ENCODE measurements at places on chromosomes 5 and 9.

DNA sequence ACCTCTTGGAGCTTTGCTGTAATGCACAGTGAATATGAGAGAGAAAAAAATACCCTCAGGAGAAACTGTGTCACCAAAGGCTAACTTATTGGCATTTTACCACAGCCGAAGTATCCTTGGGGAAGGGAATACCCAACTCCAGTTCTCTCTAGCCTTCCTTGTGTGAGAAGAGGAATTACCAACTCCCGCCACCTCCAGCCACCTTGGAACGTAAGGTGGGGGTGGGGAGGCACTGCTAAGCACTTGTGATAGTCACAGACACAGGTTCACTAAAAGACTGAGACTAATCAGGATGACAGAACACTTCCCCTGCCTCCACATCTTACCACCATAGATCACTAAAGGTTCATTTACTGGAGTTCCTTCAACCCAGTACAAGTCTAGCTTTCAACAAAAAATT, 102.0 kb upstream of the ADAMTS19 start:
- no peak for DNase-seq

DNA sequence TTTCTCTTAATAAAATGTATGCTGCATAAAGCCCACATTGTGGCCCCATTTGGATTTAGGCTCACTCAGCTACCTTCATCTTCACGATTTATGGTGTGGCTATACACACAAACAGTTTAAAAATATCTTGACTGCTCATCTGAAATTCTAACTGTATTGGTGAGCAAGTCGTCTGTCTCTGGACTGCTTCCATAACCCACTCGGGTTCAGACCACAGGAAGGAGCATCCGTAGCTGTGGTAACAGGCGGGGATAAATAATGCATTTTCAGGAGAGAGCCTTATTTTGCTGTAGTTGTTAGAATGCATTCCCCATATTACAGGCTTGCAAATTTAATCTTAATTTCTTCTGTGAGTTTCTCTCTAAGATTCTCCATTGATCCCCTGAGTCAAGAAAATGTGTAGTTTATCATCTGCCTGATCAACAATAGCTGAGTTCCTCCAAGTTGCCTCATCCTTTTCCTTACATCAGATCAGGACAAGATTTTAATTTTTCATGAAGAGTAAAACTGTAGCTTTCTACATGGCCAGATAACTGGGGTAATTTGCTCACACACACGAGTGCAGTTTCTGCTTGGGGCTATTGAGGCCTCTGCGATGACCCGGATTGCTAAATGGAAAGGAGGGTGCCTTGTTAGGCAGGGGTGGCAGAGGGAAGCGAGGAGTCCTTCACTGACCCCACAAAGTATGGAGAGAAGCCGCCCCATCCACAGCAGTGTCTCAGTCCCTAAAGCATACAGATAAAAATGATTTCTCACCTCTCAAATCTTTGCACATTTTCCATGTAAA, 133.9 kb downstream of the FSTL4 start:
- no peak for DNase-seq

- DNase-seq = no peak
Observed at GRCh38 chr5:95531491-95531890, 23.3 kb downstream of the SKIC3 start.

- no peak for DNase-seq
Observed at GRCh38 chr5:68548959-68549676, 333.6 kb downstream of the PIK3R1 start.

DNA sequence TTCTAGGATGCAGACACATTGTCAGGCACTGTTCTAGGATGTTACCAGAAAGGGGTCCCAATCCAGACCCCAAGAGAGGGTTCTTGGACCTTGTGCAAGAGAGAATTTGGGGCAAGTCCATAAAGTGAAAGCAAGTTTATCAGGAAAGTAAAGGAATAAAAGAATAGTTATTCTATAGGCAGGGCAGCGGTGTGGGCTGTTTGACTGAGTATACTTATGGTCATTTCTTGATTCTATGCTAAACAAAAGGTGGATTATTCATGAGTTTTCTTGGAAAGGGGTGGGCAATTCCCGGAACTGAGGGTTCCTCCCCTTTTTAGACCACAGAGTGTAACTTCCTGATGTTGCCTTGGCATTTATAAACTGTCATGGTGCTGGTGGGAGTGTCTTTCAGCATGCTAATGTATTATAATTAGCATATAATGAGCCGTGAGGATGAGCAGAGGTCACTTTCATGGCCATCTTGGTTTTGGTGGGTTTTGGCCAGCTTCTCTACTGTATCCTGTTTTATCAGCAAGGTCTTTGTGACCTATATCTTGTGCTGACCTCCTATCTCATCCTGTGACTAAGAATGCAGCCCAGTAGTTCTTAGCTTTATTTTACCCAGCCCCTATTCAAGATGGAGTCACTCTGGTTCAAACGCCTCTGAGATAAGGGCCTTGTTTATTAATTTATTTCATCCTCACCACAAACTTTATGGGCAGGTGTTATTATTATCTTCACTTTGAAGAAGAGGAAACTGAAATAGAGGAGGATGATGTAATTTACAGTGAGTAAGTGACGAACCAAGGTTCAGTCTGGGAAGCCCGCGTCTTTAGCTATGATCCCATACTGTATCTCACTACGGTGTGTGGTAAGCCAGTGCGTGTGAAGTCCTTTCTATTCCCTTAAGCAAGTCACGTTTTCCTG, 186.0 kb upstream of the KLF4 start:
- no peak for DNase-seq

DNA sequence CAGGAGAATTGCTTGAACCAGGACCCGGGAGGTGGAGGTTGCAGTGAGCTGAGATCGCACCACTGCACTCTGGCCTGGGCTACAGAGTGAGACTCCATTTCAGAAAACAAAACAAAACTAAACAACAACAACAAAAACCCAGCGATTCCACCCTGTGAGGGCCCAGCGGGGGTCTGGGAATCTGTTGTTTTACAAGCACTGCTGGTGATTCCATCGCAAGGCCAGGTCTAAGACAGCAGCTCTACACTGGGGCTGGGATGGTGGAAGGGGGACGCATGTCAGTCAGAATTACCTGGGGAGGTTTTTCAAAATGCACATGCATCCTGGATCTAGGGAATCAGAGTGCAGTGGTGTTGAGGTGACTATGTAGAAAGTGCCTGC, 90.9 kb downstream of the ANKRD55 start:
- no peak for DNase-seq

GRCh38 chr5:105689596-105689995, 1981.1 kb downstream of the EFNA5 start:
- DNase-seq = no peak

DNA sequence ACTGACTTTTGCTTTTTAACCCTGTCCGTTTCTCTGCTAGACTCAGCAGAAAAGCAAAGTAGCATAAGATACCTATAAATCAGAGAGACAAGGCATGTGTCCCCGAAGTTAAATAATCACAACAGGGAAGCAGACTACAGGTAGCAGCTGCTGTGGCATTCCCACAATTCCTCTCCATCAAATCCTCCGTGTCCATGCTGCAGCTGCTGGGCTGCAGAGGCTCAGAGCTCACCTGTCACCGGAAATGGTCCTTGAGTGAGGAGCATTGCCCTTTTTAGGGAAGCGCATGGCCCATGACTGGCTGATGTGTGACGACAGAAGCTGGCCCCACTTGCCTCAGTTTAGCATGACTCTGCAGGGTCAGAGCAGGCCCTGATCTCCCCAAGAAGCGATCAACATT, 125.0 kb downstream of the MSX2 start:
- DNase-seq = no peak

DNA sequence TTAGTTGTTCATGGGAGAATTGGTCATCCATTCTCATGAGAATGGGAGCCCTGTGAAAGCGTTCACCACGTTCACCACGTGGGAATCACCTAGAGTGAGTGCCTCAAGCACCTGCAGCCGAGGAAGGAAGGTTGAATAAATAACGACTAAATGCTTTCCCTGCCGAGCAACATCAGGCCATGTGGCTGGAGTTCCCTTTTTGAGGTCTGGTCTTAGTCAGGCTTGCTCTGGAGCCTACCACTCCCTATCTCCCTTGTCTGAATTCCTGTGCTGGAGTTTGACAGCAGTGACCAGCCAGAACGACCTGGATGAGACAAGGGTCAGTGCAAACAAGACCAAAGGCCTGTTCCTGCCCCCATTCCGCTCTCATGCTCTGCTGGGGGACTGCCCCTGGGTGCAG, 28.5 kb downstream of the KCNMB1 start:
- no peak for DNase-seq
